ENCODE measurements at places on chromosomes 16 and 17. TPM values are rescaled to one million over a fixed set of nuclear protein-coding genes. Genes with fewer than 3 reads are reported as not detected.

DNA sequence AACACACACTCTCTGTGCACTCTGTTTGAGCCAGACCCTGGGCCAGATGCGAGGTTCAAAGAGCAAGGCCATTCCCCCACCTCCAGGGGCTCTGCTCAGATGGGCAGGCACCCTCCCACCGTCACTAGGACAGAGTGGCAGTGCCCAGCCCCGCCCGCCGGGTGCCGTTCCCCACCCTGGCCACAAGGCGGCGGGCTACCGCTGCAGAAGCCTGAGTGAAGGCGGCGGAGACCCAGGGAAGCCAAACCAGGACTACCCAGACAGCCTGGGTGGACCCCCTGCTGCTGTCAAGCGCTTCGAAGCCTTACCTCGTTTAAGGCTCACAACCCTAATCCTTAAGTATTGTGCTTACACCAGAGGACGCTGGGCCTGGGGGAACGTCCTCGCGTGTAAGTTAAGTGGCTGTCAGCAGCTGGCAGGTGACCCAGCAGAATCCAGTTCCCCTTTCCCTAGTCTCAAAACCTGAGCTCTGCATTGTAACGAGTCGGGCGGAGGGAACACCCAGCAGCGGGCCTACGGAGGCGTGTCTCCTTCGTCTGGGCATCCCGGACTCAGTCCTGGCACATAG is 4.5 kb downstream of the ARHGAP27 start:
- DNase-seq, result peak; percentile 78
- H3K27me3 ChIP-seq, result no peaks in the 10 kb centered on the region
- no peaks in the 10 kb centered on the region for H3K36me3 ChIP-seq
- peaks cover 23% of the 10 kb centered on the region for H3K4me1 ChIP-seq
- H3K4me3 ChIP-seq, result no peak overlapping the region

The ZNF19 gene
- total RNA-seq, result 44.6 TPM

The SMPD3 gene
- total RNA-seq, result 23.4 TPM

The CMTM2 gene
- 307 TPM for total RNA-seq

DNA sequence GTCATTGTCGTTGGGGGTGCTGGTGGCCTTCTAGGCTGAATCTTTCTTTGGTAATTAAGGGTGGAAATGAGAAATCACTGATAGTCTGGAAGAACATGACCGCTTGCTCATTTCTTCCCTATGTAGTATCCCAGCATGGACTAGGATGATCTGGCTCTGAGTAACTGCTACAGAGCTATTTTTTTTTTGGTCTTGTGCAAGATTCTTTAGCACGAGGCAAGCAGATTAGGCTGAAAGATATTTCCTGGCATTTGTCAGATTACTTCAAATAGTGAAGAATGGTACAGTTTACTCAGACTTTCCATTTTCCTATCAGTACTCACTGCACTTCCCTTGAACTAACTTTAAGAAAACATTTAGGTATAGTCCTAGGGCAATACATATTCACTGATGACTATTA is 89.0 kb downstream of the SYCE1L start:
- H3K27ac ChIP-seq, result no peak overlapping the region
- H3K4me1 ChIP-seq, result no peaks in the 10 kb centered on the region
- DNase-seq, result no peak
- no peak overlapping the region for H3K4me3 ChIP-seq
- no peaks in the 10 kb centered on the region for H3K36me3 ChIP-seq

The ZFP1 gene
- total RNA-seq, result 14.6 TPM

The RAPGEFL1 gene
- total RNA-seq, result 22.3 TPM

The KRTAP9-2 gene
- total RNA-seq, result not detected

The TNFSF12 gene
- total RNA-seq, result 20.6 TPM

The SHCBP1 gene
- 10.4 TPM for total RNA-seq

The KIF19 gene
- 3.3 TPM for total RNA-seq

GRCh38 chr17:77495575-77495974 is 354.8 kb downstream of the SEC14L1 start:
- no peak overlapping the region for H3K4me3 ChIP-seq
- no peaks in the 10 kb centered on the region for H3K36me3 ChIP-seq
- DNase-seq, result peak; percentile 12
- peaks cover under 1% of the 10 kb centered on the region for H3K4me1 ChIP-seq

GRCh38 chr17:40035162-40035559 is 19.0 kb downstream of the MED24 start:
- no peaks in the 10 kb centered on the region for H3K27me3 ChIP-seq
- DNase-seq, result peak; percentile 60
- no peaks in the 10 kb centered on the region for H3K4me1 ChIP-seq
- H3K4me3 ChIP-seq, result no peak overlapping the region
- no peaks in the 10 kb centered on the region for H3K36me3 ChIP-seq

DNA sequence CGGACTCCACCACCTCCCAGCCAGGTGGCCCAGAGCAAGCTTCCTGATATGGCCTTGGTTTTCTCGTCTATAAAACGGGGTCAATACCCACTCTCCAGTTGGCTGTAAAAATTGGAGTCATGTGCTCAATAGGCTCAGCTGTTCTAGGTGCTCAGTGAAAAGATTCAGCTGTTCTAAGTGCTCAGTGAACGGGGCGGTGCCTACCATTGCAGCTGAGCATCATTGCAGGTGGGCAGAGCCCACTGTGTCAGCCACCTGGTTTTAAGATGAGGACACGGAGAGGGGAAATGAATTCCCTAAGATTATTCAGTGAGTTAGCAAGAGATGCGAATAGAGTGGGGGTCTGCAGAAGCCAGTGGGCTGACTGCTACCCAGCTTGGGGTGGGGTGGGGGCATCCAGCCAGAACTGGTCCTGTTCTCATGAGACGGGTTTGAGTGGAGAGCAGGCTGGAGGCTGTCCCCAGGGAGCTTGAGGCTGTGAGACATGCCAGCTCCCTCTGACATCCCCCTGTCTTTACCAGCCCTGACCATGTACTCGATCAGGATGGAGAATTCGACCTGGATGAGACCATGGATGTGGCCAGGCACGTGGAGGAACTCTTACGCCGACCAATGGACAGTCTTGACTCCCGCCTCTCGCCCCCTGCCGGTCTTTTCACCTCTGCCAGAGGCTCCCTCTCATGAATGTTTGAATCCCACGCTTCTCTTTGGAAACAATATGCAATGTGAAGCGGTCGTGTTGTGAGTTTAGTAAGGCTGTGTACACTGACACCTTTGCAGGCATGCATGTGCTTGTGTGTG is 21.9 kb downstream of the STAT5A start:
- H3K4me1 ChIP-seq, result peaks cover 44% of the 10 kb centered on the region
- no peaks in the 10 kb centered on the region for H3K27me3 ChIP-seq
- H3K36me3 ChIP-seq, result no peaks in the 10 kb centered on the region
- peak overlapping the region; percentile 80 for H3K27ac ChIP-seq
- H3K4me3 ChIP-seq, result no peak overlapping the region
- no peak for DNase-seq
